ENCODE measurements at places on chromosomes 3 and 15. TPM values are rescaled to one million over a fixed set of nuclear protein-coding genes. Genes with fewer than 3 reads are reported as not detected.

The C3orf20 gene
- 0.28 TPM for total RNA-seq

The IMPG2 gene
- 0.05 TPM for total RNA-seq

The RETNLB gene
- not detected for total RNA-seq

The TM6SF1 gene
- 4.0 TPM for total RNA-seq

The CLASP2 gene
- total RNA-seq: 65.3 TPM

The KBTBD13 gene
- not detected for total RNA-seq

The THRB gene
- not detected for total RNA-seq

The ACAN gene
- not detected for total RNA-seq

The CORO2B gene
- total RNA-seq: 0.16 TPM

The COL6A5 gene
- total RNA-seq: not detected

The RPL39L gene
- 10.4 TPM for total RNA-seq

Data from activated CD4-positive, alpha-beta T cell treated with anti-CD3 and anti-CD28 coated beads, Interleukin-2, amount 10 ng/mL, durations not matched to agents 24 days and 14 days (primary cell).